ENCODE measurements at places on chromosomes 4 and X. TPM values are rescaled to one million over a fixed set of nuclear protein-coding genes. Genes with fewer than 3 reads are reported as not detected.

- no peak for DNase-seq
Observed at GRCh38 chrX:68763481-68763880, 65.3 kb upstream of the EFNB1 start.

DNA sequence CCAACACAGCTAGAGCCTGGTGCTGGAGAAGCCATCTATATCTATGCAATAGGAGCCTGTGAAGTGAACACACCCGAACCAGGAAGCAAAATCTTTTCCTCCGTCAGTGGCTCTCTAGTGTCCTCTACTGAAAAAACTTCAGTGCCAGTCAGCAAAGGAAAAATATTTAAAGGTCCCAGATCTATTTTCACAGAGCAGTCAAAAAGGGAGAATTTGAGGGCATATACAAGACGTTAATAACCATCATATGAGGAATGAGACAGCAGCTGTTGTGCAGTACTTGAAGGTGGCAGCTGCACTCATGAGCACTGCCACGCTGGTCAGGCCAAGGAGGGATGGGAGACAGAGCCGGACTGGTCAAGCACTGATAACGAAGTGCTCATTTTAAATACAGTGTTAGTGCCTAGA, 14.4 kb downstream of the MCUB start:
- no peak for DNase-seq

DNA sequence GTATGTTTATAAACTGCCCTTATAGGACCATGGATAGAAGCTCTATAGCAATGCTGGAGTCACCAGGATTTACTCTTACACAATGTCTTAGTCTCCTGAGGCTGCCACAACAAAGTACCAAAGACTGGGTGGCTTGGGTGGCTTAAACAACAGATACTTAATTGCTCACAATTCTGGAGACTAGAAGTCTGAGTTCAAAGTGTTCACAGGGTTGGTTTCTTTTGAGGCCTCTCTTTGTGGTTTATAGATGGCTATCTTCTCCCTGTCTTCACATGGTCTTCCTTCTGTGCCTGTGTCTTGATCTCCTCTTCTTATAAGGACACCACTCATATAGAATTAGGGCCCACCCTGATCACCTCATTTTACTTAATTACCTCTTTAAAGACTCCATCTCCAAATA, 2.0 kb upstream of the TRPC3 start:
- no peak for DNase-seq

The SH3D19 gene
- total RNA-seq = 158 TPM

The OTUD6A gene
- not detected for total RNA-seq

DNA sequence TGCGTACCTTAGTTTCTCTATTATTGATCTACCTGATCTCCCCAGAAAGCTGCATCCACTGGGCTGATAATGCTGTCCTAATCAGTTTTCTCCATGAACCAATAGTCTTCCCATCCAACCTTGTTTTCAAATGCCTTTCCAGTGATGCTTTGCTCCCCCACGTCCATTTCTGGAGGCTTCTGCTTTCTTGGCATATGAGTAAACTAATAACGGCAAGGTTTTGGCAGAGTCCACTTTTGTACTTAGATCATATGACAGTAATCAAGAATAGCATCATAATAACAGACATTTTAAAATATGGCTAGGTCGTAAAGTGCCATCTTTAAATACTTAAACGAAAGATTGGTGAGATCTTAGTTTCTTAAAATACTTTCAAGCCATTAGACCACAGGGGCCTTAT, 38.4 kb upstream of the FAM9B start:
- DNase-seq = no peak

GRCh38 chr4:15738877-15739276, 36.0 kb downstream of the BST1 start:
- no peak for DNase-seq

GRCh38 chrX:43328358-43328946, 327.6 kb upstream of the MAOA start:
- no peak for DNase-seq

DNA sequence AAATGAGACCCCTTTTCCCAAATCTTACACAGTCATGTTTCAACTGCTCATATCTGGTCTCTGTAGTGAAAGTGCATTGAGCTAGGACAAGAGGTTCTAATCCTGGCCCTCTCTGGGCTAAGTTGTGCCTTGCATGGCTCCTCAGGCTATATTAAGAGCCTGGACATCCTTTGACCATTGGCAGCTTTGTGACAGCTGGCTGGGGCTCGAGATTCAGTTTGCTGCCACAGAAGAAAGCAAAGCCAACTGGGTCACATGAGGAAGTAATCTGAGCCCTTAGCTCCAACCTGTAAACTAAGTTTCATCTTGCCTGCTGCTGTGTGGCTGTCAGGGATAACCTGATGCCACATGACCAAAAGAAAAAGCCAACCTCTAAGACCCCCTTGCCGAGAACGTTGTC, 51.8 kb upstream of the JADE1 start:
- DNase-seq = no peak

The CSAG1 gene
- 2.6 TPM for total RNA-seq

The SUPT20HL2 gene
- total RNA-seq = 3.4 TPM

The NLGN3 gene
- 6.7 TPM for total RNA-seq

DNA sequence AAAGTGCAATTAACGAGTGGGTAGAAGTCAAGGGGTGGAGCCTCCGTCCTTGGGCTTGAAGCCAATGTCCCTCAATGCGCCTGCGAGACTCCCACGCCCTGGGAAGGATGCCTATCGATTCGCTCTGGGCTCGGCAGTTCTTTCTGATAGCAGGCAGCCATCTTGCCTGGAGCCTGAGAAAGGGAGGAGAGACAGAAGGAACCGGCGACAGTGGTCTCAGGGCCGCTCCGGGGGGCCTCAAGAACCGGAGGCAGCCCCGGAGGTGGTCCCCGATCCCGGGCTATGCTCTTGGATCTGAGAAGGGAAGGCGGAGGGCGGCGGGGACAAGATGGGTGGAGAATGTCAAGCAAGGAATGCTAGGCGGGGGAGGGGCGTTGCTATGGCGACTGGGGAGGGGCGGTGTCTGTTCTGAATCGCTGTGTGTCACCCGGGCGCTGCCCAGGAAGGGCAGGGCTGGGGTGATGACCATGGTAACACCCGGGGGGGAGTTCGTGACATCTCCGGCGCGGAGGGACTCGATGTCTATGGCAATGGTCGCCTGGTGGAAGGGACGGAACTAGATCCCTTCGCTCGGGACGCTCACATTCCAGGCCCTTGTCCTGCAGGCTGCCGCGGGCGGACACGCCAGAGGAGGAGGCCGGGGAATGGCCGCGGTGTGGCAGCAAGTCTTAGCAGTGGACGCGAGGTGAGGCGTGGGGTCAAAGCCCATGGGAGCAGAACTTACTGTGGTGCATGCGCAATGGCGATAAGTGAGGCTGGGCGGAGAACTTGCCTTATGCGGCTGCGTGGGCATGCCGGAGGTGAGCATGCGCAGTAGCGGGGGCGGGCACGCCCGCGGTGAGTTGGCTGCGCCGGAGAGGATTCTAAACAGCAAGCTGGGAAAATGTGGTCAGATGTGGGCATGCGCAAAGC, at the start of gene WDR13:
Gene WDR13 (plus strand): TSS at position 140 of the 912 bp plus-strand sequence. CDS start 505 bp downstream, at position 645.
- DNase-seq = peak; percentile 96

The SPANXN4 gene
- total RNA-seq = not detected

The ANKRD50 gene
- 69.1 TPM for total RNA-seq

The TENM3 gene
- 65.5 TPM for total RNA-seq

The SHISA3 gene
- 0.48 TPM for total RNA-seq

GRCh38 chr4:2054217-2054616, 4.9 kb upstream of the NAT8L start:
- DNase-seq = no peak

The MAGEE2 gene
- 0.48 TPM for total RNA-seq

DNA sequence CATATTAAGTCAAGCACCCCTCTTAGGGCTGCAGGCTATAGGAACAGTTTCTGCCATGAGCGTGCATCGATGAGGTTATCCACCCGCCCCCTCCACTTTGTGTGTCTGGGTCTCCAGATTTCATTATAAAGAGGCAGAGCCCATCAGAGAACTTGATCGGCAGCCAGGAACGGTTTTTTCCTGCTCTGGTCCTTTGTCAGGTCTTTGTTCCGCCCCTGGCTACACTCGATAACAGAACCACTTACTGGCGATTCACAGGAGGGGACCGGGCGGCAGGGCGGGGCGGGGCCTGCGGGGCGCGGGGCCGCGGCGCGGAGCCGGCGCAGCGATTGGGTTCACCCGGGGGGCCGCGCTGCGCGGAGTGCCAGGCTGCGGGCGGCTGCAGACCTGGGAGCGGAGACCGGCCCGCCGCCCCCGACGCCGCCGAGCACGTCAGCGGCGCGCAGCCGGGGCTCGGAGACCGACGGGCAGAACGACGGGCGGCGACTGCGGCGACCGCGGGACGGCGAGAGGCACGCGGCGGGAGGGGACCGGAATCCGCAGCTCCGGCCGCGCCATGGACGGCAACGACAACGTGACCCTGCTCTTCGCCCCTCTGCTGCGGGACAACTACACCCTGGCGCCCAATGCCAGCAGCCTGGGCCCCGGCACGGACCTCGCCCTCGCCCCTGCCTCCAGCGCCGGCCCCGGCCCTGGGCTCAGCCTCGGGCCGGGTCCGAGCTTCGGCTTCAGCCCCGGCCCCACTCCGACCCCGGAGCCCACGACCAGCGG, at the start of gene SLC10A4:
Gene SLC10A4 (plus strand): TSS at position 338 of the 771 bp plus-strand sequence. CDS start 219 bp downstream, at position 557.
- no peak for DNase-seq

DNA sequence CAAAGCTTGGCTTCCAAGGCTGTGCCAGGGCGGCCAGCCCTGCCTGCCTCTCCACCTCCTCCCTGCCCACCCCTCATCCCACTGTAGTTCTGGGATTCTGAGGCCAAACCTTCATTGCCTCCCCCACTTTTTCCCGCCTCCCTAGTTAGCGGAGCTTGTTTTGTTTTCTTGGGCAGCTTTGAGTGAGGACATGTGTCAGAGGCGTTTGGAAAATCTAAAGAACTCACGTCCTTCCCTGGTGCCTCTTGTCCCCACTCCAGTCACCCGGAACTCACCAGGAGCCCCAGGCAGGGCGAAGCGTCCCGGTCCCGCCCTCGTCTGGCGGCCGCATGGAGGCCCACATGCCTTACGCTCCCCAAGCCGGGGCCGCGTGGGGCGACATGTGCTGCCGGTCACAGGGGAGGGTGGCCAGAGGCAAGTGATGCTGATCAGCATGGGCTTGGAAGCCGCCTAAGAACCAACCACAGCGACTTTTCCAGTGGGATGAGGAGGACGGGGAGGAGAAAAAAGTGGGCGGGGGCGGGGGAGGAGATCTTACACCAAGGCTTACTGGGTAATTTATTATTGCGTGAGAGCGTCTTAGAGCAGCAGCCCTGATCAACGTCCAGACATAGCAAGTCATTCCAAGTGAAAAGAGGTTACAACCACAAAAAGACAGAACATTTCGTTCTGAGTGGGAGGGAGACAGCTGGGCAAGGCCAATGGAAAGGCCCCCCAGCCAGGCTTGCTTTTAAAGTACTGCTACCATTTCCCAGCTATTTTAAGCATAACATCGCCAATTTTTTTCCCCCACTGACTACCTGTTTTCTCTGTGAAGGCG, 48.5 kb downstream of the PRPS1 start:
- peak; percentile 87 for DNase-seq

- no peak for DNase-seq
Observed at GRCh38 chr4:15413623-15414019, 14.2 kb upstream of the C1QTNF7 start.

DNA sequence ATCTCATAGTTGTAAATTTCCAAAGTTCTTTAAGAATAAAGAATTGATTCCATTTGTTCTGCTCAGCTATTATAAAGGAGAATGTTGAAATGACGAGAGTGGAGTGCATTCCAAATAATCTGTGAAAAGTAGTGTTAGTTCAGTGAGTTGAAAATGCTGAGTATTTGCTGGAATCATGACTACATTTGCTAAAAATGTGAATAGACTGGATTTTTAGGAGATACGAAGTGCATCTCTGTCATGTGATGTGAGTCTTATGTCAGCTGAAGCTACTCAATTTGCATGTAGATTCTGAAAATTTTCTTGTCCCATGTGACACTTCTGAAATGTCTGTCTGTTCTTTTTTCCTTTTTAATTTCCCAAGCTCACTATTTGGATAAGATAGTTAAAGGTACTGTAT, 206.0 kb downstream of the DCTD start:
- peak; percentile 63 for DNase-seq

DNA sequence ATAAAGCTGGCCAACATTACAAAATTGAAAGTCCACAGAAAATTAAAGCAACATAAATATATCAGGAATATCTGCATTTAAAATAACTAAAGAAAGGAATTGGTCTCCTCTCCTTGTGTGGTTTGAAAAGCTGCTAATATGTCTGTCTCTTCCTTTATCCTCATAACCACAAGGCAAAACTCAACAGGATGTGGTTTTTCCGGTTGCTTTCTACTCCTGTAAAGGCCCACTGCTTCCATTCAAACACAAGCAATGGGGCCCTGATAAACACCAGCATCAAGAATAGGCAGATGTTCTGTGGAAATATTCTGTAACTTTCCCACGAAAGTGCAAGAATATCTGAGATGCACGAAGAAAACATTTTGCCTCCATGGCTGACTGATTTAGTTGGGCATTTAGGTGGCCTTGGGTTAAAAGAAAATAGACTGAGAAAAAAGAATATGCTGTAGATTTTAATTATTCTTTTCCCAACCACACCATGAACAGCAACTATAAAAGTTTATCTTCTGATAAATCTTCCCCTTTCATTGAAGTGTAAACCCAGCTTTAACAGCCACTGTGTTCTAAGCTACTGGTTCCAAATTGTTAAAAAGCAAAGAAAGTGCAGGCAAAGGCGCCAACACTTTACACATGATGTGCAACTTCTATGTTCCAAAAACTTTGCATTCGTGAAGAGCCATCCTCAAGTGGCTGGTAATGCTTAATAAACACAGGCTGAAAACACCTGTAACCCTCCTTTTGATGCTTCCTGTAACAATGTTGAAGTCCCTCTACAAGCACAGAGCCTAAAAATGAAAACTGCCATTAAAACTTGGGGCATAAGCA, 50.5 kb upstream of the NDST3 start:
- DNase-seq = no peak

DNA sequence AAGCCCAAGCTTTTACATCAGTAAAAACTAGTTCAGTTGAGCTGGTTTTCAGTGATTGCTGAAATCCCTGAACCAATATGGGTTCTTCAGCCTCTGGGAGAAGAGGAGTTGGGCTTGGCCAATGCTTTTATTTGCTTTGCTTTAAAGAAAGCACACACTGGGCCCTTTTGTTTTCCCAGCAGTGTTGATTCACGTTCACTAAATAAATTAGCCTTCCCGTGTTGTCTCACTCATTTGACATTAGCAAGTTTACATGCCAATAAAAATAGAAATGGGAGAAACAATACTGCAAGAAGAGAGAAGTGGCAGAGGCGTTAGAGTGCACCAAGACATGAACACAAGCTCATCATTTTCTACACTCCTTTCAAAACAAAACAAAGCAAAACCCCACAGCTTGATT, 136.2 kb downstream of the SHROOM3 start:
- DNase-seq = no peak

DNA sequence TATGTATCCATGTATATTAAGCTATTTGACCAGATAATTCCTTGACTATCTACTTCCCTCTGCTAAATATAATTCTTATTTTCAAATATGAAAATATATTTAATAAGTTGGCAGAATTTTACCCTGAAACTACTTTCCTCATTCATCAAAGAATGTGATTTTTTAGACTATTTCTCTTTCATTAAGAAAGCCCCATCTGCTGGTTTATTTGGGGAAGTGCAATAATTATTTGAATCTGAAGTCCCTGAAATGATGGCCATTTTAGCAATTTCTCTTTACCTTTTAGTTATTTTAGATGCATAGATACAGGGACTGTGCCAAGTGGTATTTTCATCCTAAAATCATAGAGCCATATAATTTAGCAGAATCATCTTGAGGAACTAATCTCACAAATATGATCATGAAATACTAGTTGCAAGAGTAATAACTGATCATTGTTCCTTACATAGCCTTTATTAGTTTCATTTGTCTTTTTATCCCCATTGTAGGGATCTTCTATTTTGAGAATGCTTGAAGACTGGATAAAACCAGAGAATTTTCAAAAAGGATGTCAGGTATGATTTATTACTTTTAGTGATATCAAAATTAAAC, 39.0 kb downstream of the ENPEP start:
- DNase-seq = peak; percentile 43

The C4orf33 gene
- total RNA-seq = 11.1 TPM
